Stimulated activated CD4-positive, alpha-beta T cell treated with anti-CD3 and anti-CD28 coated beads, Interleukin-4, amount 100 ng/mL, for 4 hours (primary cell): ENCODE measurements at places on chromosomes 3 and 15.

DNA sequence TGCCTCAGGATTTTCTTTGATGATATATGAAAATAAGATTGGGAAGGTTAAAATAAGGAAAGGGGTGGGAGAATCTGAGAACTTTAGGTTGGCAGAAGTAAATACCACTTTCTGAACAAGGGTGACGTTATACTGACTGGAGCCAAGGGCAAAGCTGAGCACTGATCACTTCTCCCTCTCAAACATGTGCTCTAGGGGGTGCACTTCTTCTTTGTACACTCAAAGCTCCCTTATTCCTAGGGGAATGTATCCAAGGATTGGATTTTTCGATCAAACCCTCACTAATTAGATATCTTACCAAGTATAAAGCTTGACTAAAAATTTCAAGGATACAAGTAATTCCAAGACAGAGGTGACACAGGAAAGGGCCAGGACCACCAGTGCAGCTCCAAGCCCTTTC, 243.9 kb upstream of the UMPS start:
- no peak for DNase-seq

DNA sequence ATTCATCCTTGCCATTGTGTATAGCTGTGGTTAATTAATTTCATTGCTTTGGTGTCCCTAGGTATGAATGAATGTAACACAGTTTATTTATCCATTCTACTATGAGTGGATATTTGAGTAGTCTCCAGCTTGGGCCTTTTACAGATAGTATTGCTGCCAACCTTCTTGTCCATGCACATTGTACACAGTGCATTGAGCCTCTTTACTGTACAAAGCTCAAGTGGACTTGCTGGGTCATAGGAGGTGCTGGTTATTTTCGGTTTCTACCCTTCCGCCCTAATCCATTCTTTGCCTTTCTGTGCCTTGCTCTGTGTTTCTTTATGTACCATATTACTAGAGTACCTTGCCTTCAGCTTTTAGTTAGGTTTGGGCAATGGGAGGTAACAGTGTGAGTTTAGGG, 60.7 kb downstream of the DUT start:
- no peak for DNase-seq

DNA sequence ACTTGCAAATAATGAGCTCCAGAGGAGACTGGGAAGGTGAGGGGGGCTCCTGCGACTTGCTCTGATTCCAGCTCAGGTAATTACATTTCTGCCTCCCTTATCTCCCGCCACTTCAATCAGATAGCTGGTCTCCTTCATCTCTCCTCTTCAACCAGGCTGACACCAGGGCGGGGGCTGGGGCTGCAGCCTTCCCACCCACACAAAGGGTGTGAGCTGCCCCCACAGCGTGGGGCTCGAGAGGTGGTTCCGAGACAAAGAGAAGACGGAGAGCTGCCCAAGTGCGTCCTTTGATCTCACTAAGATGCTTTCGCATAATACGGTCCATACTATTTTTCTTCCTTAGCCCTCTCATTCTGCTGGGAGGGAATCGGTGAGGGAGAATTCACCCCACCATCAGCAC, 139.7 kb downstream of the NSMCE3 start:
- DNase-seq = no peak

DNA sequence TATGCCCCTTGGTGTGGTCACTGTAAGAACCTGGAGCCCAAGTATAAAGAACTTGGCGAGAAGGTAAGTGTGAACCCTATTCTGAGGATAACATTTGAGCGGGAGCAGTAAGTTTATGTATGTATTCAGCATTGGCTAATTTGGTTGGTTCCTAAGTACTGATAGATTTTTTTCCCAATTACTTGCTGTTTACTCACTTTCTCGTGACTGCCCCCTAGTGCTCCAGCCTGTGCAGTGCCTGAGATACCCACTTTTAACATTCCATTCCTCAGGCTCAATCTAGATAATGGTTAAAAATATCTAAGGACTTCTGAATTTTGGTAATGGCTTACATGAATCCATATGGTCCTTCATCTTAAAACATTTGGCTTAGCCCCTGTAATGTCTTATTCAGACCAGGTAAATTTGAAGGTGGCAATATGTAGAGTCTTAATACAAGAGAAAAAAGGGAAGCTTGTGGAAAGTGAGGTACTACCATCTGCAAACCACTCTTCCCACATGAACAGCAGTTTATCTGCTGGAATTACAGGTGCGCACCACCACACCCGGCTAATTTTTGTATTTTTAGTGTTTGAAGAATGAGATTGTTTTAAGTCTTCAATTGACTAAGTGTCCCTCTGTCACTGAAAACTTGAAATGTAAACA, 7.1 kb downstream of the ELL3 start:
- DNase-seq = peak; percentile 52

DNA sequence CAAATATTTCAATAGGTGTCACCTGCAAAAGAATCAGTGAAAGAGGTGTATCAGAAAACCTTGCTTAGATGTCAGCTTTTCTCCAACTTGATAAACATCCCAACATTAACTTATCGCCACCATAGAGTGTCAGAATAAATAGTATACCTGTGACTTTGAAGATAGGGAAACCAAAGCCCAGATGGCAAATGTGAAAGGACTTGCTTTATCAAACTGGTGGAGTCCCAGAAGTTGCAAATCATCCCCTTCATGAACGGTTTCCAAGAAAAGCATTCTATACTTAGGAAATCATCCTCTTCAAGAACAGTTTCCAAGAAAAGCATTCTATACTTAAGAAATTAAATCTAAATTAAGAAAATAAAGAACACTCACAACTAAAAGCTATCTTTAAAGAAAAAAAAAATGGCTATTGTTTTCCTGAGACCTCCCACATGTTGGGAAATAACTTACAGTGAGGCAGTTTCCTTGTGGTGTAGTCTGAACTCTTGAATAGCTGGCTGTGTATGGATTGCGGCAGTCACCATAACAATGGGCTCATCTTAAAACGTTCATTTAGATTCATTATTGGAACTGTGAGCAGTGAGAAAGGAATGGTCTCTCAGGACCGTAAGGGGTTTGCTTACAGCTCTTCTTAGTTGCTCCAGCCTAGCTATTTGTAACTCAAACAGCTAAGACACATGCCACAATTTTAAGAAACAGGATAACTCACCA, 56.5 kb downstream of the GHSR start:
- no peak for DNase-seq

- DNase-seq = no peak
These were observed 770.6 kb upstream of the CFAP20DC start for GRCh38 chr3:59820352-59820934.

DNA sequence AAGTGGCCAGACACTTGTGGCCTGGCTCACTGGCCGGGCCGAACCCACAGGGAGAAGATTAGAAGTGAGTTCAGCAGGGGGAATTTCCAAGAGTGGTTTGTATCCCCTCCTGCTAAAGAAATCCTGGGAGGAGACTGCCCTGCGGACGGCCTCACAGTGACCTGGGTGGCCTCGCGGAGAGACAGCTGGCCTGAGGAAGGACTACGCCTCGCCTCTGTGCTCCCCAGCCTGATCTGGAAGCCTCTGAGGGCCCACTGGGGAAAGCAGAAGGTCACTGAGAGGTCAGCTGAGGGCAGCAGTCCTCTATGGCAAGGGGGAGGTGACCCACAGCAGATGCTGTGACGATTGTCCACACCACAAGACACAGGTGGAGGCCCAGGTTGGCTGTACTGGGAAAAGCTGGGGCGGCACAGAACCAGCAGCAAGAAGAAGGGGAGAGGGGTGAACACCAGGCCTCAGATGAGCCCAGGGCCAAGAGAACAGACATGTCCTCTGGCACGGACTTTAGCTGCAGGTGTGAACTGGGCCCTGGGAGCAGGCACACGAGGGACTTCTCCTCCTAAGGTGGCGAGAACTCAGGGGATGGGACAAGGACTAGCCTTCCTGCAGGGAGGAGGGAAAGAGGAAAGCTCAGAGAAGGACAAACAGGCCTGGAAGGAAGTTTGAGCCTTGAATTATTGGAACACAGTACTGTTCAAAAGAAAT, 37.2 kb upstream of the DLG1 start:
- DNase-seq = no peak

DNA sequence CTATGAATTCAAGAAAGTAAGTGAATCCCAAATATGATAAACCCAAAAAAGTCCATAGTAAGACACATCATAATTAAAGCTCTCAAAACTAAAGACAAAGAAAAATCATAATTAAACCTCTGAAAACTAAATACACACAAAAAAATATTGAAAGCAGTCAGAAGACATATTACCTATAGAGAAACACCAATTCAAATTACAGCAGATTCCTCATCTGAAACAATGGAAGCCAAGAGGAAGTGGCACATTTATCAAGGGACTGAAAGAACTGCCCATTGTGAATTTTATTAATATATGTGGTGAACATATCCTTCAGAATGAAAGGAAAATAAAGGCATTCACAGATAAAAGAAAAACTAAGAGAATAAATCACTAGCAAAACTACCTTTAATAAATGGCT, 128.2 kb downstream of the SCAPER start:
- DNase-seq = no peak

DNA sequence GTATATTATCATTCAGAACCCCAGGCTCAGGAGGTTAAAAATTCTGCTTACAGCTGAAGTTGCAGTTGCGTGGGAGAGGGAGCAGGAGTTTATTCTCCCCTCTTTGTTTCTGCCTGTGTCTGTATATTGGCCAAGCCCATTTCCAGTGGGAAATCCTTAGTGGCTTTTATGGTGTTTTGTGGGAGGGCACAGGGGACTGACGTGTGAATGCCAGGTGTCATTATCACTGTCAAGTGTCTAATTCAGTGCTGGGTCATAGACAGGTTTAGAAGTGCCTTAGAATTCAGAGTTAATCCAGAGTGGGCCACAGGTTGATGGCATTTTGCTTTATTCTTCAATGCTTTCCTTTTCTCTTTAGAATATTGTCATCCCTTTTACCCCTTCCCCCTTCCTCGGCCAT, 33.4 kb downstream of the SLCO3A1 start:
- no peak for DNase-seq

- DNase-seq = no peak
These were observed 182.4 kb upstream of the DPH6 start for GRCh38 chr15:35728219-35728940.

- DNase-seq = no peak
These were observed 11.7 kb upstream of the ZNF148 start for GRCh38 chr3:125386811-125387210.

GRCh38 chr3:41216993-41217392, 17.7 kb downstream of the CTNNB1 start:
- no peak for DNase-seq

- no peak for DNase-seq
These were observed 148.6 kb downstream of the CNTN3 start for GRCh38 chr3:74465715-74466410.
